ENCODE measurements at places on chromosomes 5 and 9.

GRCh38 chr5:107213025-107213424 is 457.7 kb downstream of the EFNA5 start:
- no peak for DNase-seq

GRCh38 chr5:180563994-180564393 is 27.3 kb downstream of the SCGB3A1 start:
- DNase-seq: no peak

- no peak for DNase-seq
These were observed 430.8 kb downstream of the ARHGEF28 start for GRCh38 chr5:74056789-74057164.

DNA sequence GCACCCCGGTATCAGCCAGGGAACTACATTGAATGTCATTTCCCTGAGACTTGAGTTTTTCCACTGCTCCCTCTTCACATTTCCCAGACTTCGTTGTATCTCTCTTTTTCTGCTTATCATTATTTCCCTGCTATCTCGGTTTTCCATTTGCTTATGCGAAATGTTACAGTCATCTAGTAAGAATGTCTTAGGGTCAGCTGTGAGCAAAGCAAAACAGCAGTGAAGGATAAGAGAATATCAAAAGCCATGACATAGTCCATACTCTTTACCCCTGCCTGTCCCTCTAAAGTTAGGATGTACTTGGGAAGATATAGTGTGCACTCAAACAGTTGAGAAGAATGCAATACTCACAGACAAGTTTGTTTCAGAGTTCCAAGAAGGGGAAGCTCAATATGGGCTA is 88.7 kb downstream of the ITGA1 start:
- no peak for DNase-seq

GRCh38 chr5:73115399-73116051 is 4.8 kb upstream of the TMEM171 start:
- DNase-seq: no peak

DNA sequence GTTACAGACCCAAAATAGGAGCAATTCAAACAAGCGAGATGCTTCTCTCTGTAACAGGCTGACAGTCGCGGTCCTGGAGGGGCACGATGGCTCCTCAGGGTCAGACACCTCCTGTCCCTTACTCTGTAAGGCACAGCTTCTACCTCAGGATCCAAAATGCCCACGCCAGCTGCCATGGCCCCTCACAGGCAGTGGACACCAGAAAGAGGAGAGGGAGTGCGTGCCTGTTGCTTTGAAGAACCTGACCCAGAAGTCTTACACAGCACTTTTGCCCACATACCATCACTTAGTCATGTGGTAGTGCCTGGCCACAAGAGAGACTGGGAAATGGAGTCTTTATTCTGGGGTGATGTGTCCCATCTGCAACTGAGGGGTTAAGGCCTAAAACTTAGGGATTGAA is 11.6 kb upstream of the ABL1 start:
- DNase-seq: no peak

DNA sequence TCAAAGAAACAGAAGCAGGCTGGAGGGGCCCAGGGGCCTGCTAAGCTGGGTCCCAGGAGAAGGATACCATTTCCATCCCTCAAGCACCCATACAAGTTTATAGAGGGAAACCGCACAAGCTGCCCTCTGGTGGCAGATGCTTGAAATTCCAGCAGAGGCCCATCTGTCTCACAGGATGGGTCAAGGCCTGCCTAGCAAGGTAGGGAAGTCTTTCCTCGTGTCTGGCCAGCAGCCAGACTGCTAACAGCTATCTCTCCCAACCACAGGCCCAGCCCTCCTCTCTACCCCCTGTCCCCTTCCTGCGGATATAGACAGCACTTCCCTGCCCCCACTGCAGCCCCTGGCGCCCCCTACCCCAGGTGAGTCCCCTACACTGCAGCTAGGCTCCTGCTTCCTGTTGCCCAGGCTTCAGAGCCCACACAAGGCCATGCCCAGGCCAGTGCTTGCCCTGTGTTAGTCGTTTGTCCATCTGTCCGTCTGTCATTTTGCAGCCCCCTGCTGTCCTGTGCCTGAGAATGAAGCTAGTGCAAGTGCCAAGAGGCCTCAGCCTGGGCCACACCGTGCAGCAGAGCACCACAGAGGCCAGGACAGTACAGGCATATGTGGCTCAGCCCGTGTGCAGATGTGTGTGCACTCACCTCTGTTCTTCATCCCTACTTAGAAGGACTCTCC is 26.2 kb downstream of the TCF7 start:
- peak; percentile 45 for DNase-seq

Data from HCT116 (cell line).